Peyer's patch (tissue), 4 donors: ENCODE measurements at places on chromosomes 12 and 14.

DNA sequence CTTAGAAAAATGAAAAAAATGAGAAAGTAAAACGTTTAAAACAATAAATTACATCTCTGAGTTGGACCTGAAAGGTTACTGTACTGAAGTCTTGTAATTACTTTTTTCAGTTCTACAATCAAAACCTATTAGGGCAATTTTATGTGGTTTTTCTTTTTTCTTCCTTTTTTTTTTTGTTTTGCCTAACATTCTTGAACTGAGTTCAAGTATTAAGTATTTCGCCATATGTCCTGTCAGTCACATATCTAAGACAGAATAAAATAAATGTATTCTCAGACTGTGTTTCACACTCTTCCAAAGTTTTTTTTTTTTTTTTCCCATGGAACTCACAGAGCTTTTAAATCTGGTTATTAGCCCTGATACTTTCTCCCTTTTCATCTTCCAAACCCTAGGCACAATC is 172.0 kb downstream of the BCAT1 start:
- no peak for DNase-seq
- H3K4me1 ChIP-seq = no peaks in the 10 kb centered on the region
- H3K27me3 ChIP-seq = no peaks in the 10 kb centered on the region
- H3K4me3 ChIP-seq = no peak overlapping the region
- H3K36me3 ChIP-seq = no peaks in the 10 kb centered on the region

- H3K36me3 ChIP-seq = no peaks in the 10 kb centered on the region
- no peak for DNase-seq
- H3K4me3 ChIP-seq = no peak overlapping the region
- no peaks in the 10 kb centered on the region for H3K27me3 ChIP-seq
- H3K4me1 ChIP-seq = peaks cover 13% of the 10 kb centered on the region
Observed at GRCh38 chr14:102644523-102644922, 52.1 kb downstream of the RCOR1 start.

- no peaks in the 10 kb centered on the region for H3K27me3 ChIP-seq
- no peaks in the 10 kb centered on the region for H3K36me3 ChIP-seq
- no peak overlapping the region for H3K27ac ChIP-seq
- no peak overlapping the region for H3K4me3 ChIP-seq
Observed at GRCh38 chr12:115611477-115611876, 666.0 kb downstream of the MED13L start.

DNA sequence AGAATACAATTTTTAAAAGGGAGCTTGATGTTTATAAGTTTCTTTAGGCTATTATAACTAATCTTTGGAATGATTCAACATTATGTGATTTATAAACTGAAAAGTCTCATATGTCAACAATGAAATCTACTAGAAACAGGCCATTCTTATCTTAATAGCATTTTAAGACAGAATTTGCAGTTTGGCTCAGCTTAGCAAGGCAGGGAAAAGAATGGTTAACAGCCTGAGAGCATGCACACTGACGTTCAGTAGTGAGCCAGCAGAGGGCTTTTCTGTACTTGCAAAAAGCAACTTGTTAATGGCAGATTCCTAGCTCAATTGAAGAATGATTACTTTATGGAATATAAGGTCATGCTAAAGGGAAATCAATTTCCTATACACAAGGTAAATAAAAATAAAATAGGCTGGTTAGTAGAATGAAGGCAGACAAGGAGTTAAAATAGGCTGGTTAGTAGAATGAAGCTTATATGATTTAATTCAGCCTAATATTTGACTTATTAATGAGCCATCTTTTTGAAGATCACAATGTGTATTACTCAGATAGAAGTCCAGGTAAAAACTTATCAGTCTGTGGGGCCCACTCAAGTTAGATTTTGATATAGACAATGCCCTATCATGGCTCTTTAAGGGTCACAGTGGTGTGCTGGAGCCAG is 95.9 kb downstream of the OTOGL start:
- DNase-seq = peak; percentile 50
- H3K27ac ChIP-seq = no peak overlapping the region

- H3K36me3 ChIP-seq = no peaks in the 10 kb centered on the region
- no peak overlapping the region for H3K4me3 ChIP-seq
- H3K27me3 ChIP-seq = no peaks in the 10 kb centered on the region
- no peaks in the 10 kb centered on the region for H3K4me1 ChIP-seq
- DNase-seq = no peak
- H3K27ac ChIP-seq = no peak overlapping the region
Observed at GRCh38 chr12:107645630-107646333, 39.8 kb upstream of the PWP1 start.

DNA sequence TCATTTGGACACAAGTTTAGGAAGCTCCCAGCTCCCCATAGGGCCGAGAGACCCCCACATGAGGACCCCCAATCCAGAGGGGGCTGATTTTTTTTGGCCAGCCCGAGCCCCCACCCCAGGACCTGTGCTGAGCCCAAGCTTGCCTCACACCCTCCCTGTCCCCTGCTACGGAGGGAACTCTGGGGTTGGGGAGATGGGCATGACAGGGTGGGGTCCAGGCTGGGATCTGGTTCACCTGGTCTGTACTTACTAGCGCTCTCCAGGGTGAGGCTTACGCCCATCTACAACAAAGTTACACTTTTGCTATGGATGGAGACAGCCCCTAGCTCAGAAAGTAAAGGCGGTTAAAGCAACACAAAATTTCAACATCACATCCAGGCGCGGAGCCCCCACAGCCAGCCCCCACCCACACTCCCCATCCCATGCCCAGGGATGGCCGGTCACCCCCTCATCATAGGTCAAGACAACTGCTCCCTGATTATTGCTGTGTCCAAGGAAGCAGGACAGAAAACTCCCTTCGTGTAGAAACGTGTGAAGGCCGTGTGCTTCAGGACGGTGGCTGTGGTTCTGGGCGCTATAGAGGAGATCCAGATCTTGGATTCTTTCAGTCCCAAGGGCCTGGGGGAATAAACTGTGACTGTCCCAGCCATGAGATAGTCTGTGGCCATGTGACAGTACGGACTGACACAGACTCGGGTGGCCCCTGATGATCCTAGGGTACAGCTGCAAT is 10.7 kb downstream of the SLC25A29 start:
- H3K27me3 ChIP-seq = no peaks in the 10 kb centered on the region
- DNase-seq = no peak
- H3K4me1 ChIP-seq = no peaks in the 10 kb centered on the region
- no peak overlapping the region for H3K4me3 ChIP-seq
